IPS-NIHi11 (cell line): ENCODE measurements at places on chromosomes 2 and 18.

- DNase-seq = no peak
Observed at GRCh38 chr18:79546781-79547272, 132.8 kb upstream of the CTDP1 start.

- DNase-seq = no peak
Observed at GRCh38 chr2:59969161-59969560, 584.3 kb downstream of the BCL11A start.

DNA sequence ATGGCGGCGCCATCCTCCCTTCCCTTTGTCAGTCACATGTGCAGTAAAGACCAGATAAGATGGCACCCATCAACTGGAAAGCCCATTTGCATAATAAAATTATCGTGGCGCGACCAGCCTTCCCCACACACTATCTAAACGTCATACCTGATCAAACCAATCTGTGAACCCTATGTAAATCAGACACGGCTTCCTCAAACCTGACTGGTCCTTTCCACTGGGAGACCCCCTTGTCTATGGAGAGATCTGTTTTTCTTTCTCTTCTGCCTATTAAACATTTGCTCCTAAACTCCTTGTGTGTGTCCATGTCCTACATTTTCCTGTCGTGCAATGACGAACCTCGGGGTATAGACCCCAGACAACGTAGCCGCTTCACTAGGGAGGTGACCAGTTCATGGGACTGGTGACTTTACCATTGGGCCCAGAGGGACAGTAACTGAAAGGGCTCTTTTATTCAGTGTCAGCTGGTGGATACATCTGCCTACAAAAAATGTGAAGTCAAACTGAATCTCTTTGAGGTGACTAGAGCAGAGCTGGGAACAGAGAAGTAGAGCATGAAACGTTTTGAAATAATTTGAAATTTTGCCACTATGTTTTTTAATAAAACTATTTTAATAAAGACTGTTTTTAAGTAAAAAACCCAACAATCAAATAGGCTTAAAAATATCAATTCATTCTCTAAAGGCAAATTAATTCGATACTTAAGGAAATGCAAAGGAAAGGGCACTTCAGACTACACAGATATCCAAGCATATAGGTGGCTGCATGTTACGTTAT is 87.5 kb downstream of the SOCS6 start:
- DNase-seq = no peak

DNA sequence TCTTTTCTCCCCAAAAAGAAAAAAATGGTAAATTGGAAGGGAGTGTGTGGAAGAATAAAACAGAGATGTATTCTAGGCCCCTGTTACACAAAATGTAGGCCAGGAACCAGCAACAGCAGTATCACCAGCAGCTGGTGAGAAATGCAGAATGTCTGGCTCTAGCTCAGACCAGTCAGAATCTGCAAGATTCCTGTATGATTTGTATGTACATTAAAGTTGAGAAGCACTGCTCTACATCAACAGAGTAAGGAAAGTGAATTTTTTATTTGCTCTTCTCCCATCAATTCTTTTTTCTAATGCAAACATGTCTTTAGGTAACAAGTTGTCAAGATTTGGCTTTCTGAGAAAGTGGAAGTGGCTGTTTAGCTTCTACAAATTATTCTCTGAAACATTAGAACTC is 235.4 kb upstream of the FANCL start:
- no peak for DNase-seq

GRCh38 chr2:219616550-219616949 is 10.9 kb upstream of the SLC4A3 start:
- no peak for DNase-seq

- no peak for DNase-seq
Observed at GRCh38 chr2:159658881-159659873, 42.8 kb upstream of the BAZ2B start.

GRCh38 chr2:237134321-237135230 is 48.9 kb downstream of the COPS8 start:
- peak; percentile 33 for DNase-seq

DNA sequence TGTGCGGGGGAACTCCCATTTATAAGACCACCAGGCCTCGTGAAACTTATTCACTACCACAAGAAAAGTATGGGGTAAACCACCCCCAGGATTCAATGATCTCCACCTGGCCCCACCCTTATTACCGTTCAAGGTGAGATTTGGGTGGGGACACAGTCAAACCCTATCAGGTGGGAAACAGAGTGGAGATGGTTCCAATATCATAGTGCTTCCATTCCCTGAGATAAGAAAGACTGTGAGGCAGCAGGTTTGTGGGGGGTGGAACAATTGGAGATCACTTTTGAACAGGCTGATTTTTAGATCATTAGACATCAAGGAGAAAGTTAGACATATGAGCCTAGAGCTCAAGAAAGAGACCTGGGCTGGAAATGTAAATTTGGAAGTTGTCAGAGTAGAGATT is 39.3 kb downstream of the GKN2 start:
- no peak for DNase-seq

DNA sequence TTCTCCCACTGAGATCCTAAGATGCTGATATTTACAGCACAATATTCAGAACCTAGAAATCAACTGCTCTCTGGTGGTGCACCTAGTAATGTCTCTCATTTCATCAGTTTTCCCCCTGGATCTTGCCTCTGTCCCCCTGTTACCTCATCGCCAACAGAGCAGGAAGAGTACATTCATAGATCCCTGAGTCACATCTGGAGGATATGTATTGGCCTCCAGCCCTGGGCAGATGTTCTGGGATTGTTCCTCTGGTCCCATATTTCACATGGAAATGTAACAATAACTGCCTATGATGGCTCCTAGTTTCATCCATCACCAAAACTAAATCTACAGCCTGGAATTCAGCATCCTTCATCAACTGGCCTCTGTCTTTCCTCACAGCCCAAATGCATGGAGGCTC is 278.8 kb upstream of the SLC14A2 start:
- no peak for DNase-seq

GRCh38 chr2:66531567-66531966 is 96.6 kb downstream of the MEIS1 start:
- no peak for DNase-seq

DNA sequence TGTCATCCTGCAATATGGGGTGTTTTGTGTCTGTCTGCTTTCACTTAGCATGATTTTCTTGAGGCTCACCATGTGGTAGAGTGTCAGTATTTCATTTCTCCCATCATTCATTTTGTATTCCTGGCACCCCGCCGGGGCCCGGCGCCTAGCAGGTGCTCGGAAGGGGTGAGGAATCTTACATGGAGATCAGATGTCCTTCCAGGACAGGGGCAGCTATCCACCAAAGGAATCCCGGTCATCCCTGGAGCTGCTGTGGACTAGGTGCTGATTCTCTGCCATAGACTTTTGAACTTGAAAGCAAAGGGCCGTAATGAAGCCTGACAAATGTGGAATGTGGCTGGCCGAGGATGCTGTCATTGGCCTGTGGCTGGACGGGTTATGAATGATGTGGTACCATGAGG is 2.4 kb downstream of the PRELID3A start:
- no peak for DNase-seq

- DNase-seq = peak; percentile 7
Observed at GRCh38 chr2:189798312-189799029, 14.2 kb downstream of the PMS1 start.

DNA sequence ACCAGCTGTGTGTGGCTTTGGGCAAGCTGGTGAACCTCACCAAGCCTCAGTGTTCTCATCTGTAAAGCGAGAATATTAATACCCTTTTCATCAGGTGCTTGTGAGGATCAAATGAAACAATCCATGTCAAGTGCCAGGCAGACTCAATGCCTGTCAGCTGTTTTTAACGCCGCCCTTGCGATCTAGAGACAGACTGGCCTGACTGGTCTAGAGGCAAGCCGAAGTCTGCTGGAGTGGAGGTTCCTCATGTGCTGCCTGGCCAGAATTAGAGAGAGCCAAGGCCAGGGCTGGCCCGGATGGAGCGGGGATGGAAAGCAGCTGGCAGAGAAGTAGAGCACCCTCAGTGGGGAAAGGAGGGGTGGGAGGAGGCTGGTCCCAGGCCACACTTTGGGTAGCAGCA is 74.5 kb upstream of the B3GNT7 start:
- no peak for DNase-seq

DNA sequence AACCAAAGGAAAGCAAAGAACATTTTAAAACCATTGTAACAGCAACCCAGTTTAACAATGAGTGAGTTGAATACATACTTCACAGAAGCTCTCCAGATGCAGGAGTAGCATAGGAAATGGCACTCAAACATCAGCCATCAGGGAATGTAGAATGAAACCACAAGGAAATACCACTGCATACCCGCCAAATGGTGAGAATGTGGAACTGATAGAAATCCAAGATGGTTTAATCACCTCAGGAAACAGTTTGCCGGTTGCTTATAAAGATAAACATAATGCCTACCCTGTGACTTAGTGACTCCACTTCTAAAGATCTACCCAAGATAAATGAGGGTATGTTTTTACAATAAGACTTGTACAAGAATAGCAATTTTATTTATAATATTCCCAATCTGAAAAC is 132.0 kb downstream of the GALNT1 start:
- no peak for DNase-seq

- peak; percentile 38 for DNase-seq
Observed at GRCh38 chr2:197804758-197805714, 643 bp downstream of the PLCL1 start.

DNA sequence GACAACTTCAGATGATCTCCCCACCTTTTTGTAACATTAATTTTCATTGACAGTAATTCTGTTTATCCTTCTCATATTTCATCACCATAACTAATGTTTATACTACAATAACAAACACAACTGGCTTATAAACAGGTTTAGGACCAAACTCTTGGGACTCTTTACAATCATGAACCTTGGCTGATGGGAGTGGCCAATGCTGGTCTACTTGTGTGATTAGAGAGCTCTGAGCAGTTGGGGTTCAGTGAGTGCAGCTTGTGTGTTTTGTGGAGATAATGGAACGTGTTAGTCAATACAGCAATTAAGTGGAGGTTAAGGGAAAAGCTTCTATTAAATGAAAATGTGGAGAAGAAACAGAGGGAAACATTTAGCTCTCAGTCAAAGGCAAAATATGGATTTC is 207.1 kb downstream of the SPAG16 start:
- no peak for DNase-seq

DNA sequence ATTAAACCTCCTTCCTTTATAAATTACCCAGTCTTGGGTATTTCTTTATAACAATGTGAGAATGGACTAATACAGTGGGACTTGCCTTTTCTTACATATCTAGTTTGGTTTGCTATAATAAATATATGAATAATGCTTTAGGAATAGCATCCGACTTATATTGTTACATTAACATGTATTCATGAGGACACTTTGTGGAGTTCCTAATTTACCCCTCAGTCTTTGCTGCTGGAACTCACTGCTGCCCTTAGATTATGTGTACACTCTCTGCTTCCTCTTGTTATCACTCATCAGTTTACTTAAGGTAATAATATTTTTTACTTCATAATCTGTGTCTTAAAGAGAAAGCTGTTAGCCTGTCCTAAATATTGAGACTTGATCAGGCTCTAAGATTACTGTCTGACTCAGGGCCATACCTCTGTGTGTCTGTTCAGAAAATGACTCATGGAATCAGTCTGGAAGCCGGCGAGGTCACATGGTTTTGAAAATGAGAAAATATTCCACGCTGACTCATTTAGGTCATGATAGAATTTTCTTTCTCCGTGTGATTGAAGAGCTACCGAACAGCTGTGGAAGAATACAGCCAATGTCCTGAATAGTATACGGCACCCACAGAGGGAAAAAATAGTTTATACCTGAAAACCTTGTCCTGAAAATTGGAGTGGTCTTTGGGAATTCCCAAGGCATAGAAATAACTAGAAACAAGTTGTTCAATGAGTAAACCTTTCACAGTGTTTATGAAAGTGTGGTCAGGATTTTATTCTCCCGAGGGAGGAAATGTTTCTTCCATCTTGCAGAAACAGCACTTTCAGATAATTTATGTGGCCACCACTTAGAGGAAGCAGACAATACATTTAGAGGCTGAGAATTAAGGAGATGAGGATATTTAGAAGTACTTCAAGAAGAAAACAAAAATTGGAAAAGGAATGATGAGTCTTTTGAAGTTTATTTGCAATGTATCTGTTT is 156.4 kb downstream of the DSEL start:
- no peak for DNase-seq

DNA sequence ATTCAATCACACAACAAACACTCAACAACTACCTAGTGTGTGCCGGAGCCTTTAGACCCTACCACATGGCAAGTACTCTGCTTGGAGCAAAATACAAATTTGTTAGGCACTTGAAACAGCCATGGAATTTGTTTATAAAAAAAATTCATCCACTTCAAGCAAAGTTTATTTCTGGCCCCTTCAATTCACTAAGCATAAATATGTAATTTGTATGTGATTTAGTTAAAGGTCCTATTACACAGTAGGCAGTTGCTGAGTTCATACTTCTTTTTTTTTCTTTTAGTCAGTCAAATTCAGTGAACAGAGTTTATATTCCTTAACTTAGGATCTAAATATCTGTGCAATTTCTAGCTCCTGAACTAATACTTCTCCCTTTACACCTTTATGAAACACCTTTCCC is 22.5 kb downstream of the GCFC2 start:
- no peak for DNase-seq

GRCh38 chr18:60585670-60586069 is 213.1 kb upstream of the MC4R start:
- no peak for DNase-seq

DNA sequence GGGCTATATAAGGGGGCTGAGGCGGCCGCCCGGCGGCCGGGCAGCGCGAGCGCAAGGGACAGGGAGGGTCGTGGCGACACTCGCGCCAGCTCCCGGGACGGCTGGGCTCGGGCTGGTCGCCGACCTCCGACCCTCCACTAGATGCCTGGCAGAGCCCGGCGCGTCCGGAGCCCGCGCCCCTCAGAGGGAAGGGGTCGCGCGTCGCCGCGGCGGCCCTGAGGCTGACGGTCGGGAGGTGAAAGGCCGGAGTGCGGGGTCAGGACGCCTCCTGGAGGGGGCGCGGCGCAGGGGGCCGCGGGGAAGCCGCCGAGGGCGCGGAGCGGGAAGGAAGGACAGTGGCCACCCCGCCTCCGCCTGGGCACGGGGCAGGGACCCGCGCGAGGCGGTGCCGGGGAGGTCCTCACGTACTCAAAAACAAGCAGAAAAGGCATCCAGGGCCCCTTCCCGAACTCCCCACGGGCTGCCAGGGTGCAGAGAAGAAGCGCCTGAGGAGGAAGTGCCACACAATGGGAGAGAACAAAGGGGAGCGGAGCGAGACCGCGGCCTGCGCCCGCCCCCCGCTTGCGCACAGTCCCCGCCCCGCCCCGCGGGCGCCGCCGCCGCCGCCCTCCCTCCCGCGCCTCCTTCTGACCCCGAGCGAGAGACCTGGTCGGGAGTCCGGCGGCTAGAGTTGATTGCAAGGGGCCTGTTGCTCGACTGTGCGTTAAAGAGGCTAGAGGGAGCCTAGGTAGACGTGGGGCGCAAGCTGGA is 776 bp upstream of the KLF7 start:
- DNase-seq = peak; percentile 79

DNA sequence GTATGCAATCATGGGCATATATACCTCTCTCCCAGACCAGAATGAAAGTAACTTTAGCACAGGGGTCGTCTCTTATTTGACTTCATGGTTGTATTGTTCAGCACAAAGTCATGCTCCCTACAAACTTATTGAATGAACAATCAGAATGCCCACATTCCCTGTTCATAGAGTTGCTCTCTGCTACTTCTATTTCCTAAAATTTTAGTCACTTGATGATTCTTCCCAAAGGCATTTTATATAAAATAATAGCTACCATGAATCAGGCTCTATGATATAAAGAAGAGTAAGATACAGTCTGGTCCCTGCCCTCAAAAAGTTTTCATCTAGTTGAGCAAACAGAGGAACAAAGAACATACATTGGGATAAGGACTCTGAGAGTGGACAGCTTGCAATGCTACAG is 162.2 kb downstream of the SLC39A10 start:
- no peak for DNase-seq
